Glomerular endothelial cell (primary cell): ENCODE measurements at places on chromosomes 13 and 19.

DNA sequence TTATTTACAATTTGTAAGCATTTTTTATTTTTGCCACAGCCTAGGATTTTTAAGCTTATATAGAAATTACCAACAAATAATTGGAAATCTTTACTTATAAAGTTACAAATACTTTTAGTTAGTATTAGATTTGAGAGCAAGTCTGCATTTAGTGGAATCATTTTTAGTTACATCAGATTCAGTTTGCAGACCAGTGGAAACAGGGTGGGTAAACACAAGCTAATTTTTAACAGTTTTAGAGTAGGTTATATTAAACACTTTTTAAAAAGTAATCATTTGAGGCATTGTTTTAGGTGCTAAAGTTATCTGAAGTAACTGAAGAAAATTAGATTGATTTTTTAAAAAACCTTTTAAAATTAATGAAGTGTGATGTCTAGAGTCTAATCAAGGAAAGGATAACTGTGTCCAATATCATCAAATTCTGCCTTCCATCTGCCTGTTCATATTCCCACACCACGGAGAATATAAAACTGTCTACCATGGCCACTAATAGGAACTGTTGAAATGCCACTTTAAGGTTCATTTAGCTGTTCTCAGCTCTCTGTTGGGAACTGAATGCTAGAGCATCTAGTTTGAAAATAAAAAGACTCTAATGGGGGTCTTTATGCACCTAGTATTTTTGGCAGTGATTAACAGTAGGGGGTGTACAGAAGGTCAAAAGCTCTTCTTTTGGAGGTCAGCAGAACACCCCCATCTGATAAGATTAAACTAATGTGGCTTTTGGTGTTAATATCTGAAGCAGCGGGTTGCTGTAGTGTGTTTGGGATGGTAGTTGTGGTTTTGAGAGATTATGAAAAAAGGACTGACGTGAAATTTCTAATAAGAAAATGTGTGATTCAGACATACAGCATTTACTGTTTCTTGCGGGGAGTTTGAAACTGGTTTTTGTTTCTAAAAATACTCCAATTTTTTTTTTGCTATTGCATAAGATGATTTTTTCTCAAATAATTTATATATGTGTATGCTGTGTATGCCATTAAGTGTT lies 66.5 kb downstream of the NDFIP2 start:
- no peak for DNase-seq

DNA sequence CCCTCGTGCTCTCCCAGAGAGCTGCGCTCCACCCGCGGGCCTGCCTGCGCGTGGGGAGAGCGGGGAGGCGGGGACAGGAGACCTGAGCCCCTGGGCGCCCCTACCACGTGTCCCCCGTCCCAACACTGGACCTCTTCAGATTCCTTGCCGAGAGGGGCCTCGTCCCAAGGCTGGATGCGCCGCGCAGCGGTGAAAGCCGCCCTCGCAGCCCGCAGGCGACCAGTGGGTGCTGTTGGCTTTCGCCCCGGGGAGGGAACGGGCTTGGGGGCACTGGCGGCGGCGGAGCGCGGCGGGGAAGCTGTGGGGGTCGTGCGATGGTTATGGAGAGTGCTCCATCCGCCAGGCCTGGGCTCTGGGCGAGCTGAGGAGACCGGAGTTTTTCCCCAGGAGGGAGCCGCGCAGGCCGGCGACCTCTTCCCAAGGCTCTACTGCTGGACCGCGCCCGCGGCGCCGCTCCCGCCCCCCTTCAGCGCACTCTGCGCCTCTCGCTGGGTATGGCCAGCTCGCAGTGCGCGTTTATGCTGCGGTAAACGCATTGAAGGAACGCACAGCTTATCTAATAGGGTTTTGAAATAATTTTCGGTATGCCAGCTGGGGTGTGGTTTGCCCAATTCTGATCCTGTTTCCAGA lies 17.2 kb upstream of the RNF17 start:
- no peak for DNase-seq

DNA sequence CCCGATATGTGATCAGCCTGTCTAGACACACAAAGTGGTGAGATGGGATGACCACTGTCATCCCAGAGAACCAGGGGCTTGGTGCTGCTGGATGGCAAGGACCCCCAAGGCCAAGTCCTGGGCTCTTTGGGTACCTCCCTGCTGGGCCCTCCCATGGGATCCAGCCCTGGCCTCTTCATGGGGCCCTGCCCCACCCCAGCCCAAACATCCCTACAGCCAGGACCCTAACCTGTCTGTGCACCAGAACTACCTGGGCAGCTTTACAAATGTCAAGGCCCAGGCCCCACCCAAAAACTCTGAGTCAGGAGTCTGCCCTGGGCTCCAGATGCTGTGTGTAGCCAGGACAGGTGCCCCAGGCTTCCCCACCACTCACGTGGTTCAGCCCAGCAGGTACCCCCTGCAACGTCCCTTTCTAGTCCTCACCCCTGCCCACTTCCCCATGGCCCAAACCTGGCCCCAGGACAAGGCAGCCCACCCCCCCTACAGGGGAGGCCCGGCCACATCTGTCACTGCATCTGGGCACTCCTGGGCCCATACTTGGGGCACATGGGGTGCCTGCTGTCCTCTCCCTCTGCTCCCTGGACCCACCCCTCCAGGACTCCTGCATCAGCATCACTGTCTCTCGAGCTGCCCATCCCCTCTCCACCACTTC lies 233.5 kb downstream of the TUBA3C start:
- DNase-seq: no peak

DNA sequence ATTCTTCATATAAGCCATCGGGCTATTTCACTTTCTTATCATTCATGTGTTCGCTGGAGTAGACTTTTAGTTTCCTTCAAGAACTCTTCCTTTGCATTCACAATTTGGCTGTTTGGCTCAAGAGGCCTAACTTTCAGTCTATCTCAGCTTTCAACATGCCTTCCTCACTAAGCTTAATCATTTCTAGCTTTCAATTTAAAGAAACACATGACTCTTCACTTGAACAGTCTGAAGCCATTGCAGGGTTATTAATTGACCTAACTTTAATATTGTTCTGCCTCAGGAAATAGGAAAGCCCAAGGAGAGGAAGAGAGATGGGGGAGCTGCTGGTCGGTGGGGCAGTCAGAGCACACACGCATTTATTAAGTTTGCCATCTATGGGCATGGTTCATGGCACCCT lies 158.1 kb downstream of the SUCLA2 start:
- no peak for DNase-seq

DNA sequence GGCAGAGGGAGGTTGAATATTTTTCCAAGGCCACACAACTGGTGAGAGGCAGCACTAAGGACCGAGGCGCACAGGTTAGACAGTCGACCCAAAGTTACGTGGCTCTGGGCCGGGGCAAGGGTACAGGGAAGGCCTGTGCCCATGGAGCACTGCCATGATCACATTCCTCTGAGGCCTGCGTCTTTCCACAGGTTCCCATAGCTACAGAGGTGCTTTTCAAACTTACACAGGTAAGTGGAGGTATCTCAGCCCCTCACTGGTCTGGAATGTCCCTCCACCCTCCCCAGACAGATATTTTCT lies 814 bp downstream of the ZNF211 start:
- DNase-seq: no peak

DNA sequence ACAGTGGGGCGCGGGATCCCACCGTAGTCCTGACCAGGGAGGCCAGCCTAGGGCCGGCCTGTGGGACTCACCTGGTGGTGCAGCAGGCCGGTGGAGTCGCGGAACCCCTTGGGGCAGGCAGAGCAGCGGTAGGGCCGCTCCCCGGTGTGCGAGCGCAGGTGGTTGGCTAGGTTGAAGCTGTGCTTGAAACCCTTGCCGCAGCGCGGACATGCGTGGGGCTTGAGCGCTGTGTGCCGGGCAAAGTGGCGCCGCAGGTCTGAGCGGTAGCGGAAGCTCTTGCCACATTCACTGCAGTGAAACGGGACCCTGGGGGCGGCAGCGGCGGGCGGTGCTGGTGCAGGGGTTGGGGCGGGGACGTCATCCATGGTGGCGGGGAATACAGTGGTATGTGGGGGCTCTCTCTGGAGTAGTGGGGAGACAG lies 1.8 kb downstream of the FIZ1 start:
- DNase-seq: no peak

GRCh38 chr19:35596366-35596999 lies 10.5 kb downstream of the PMIS2 start:
- DNase-seq: no peak

DNA sequence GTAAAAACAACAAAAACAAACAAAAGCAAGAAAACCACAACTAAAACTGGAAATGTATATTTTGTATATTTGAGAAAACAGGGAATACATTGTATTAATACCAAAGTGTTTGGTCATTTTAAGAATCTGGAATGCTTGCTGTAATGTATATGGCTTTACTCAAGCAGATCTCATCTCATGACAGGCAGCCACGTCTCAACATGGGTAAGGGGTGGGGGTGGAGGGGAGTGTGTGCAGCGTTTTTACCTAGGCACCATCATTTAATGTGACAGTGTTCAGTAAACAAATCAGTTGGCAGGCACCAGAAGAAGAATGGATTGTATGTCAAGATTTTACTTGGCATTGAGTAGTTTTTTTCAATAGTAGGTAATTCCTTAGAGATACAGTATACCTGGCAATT lies 17.1 kb downstream of the KLF5 start:
- no peak for DNase-seq

DNA sequence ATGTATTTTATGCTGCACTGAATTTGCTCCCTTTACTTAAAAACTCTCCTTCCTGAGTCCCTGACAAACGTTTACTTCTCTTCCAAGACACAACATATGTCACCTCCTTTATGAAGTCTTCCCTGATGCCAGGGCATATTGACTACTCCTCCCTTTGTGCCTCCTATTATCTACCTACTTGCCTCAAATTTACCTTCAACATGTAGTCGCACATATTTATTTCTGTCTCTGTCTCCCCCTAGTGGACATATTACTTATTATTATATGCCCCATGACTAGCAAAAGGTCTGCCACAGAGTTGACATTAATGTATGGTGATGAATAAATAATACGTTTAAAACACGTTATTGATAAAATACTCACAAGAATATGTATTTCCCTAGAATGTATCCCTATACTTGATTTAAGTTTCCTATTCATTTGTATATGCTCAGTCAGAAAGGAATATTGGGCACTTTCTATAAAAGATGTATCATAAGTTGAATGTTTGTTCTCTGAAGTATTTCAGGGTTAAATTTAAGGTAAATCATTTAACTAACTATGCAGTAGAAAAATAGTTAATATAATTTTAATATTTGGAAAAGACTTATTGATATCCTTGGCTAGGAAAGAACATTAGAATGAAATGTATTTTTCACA lies 250.3 kb upstream of the ATXN8OS start:
- DNase-seq: peak; percentile 45

GRCh38 chr13:24038405-24038804 lies 122.1 kb upstream of the SPATA13 start:
- DNase-seq: no peak

DNA sequence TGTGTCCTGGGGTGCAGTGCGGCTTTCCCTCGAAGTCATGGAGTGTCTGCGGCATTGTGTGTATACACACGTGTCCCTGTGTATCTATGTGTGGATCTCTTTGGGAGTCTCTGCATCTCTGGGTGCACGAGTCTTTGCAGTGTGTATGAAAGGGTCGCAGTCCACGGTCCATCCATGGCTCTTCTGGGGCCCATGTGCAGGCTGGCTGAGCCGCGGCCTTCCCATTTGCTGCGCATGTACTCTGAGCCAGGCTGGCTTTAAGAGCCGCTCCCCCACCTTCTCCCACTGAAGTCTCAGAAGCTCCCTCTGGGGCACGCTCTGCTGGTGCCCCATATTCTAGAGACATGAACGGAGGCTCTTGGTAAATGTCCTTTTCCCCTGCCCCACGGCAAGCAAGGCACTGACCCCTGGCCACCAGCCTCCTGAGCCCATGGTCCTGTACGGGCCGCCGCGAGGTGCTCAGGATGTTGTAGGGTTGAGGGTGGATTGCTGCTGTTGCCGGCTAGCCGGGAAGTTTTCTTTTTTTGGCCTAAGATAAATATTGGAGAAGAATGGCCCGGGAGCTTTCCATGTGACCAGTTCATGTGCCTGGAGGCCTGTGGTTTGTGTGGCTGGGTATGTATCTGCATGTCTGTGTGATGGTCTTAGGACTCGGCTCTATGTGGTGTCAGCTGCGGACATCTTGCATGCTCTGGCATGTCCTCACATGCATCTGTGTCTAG lies 31.9 kb downstream of the PAK4 start:
- DNase-seq: no peak

- DNase-seq: no peak
Observed at GRCh38 chr13:106295971-106296370, 239.5 kb downstream of the EFNB2 start.

GRCh38 chr13:49265822-49266221 lies 18.1 kb downstream of the CDADC1 start:
- no peak for DNase-seq
